ENCODE measurements at places on chromosomes 12 and 14. TPM values are rescaled to one million over a fixed set of nuclear protein-coding genes. Genes with fewer than 3 reads are reported as not detected.

GRCh38 chr12:6218347-6218925 lies 18.2 kb downstream of the CD9 start:
- H3K4me1 ChIP-seq: peaks cover 28% of the 10 kb centered on the region
- no peak overlapping the region for H3K27ac ChIP-seq
- no peaks in the 10 kb centered on the region for H3K27me3 ChIP-seq
- DNase-seq: no peak
- H3K4me3 ChIP-seq: no peak overlapping the region
- H3K36me3 ChIP-seq: no peaks in the 10 kb centered on the region

DNA sequence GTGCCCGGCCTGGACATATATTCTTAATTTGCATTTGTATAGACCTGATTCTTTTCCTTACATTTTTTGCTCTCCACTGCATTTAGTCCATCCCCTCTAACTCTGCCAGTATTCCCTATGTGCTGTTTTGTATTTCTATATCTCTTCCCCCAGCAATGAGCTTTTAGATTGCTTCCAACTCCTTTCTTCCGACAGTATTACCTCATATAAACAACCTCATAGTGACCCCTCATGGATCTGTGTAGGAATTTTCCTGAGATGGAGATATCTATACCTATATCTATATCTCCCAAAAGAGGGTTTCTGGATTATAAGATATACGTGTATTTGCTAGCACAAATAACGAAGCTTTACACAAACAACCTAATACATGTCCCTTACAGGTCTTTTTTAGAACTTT lies 161.9 kb downstream of the CRADD start:
- no peaks in the 10 kb centered on the region for H3K27me3 ChIP-seq
- no peak overlapping the region for H3K27ac ChIP-seq
- H3K4me3 ChIP-seq: no peak overlapping the region
- H3K4me1 ChIP-seq: no peaks in the 10 kb centered on the region
- DNase-seq: no peak

DNA sequence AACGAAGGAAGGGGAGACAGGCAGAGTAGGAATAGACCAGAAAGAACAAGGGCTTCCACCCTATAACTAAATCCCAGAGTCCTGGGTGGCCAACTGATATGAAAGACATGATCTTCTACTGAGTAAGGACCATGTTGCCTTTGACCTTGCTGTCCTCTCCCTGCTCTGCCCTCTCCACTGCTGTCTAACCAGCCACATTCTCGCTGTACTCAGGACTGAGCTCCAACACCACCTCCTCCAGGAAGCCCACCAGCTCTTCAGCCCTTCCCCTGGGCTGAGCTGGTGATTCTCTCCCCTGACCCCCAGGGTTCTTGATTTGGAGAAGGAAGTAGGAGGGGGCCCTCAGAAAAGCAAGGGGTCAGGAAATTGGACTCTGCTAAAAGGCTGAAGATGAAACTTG lies 159.2 kb downstream of the DICER1 start:
- DNase-seq: no peak
- peaks cover 41% of the 10 kb centered on the region for H3K27me3 ChIP-seq
- H3K4me3 ChIP-seq: no peak overlapping the region
- H3K27ac ChIP-seq: no peak overlapping the region
- H3K4me1 ChIP-seq: no peaks in the 10 kb centered on the region

DNA sequence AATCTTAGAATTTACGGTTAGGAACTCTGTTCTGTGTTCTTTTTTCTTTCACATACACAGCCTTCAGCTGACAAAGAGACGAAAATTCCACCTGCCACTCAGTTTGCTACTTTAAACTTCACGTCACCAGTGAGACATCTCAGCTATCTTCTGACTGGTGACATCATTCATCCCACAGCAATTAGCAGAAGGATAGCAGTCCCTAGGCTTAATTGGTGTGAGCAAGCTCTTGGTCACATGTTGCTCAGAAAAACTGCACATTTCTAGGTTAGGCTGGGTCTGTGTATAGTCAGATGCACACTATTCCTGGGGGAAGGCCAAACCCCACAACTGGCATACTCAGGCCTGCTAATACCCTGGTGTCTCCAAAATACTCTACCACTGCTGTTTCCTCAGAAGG lies 23.9 kb downstream of the SLC7A7 start:
- no peak overlapping the region for H3K27ac ChIP-seq
- H3K27me3 ChIP-seq: peaks cover 4% of the 10 kb centered on the region

DNA sequence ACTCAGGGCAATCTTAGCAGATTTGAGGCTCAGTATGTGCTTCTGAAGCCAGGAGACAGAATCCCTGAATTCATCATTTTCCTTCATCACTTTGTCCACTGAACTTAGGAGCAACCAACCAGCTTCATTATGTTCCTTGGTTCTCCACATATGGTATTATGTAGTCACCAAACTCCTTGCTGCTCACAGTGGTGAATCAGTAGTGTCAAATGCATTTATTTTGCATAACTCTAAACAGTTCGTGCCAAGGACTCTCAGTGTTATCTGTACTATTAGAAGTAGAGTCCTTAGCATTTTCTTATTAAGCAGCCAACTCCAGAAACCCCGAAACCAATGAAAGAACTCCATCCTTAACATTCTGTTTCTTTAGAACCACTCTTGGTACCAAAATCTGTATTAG lies 466.9 kb upstream of the RGS6 start:
- peaks cover 38% of the 10 kb centered on the region for H3K36me3 ChIP-seq
- peaks cover 3% of the 10 kb centered on the region for H3K4me1 ChIP-seq
- H3K27me3 ChIP-seq: no peaks in the 10 kb centered on the region

DNA sequence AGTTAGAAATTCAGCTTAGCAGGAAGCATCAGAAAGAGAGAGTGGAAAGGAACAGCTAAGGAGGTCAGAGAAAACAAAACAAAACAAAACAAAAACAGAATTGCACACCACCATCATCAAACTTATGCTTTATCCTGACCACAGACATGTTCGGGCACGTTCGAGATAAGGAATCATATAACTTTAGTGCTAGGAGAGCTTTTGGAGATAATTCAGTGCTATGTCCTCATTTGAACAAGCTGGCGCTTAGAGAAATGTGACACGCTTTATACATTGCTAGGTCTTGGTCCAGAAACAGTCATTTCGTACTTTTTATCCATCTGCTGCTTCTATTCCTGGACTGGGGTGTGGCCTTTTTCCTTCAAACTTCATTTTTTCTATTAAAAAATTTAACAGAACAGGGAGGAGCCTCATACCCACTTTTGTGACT lies 213.1 kb downstream of the PTPRO start:
- no peak for DNase-seq
- H3K27ac ChIP-seq: no peak overlapping the region
- H3K4me3 ChIP-seq: no peak overlapping the region
- H3K4me1 ChIP-seq: peaks cover 12% of the 10 kb centered on the region
- H3K27me3 ChIP-seq: no peaks in the 10 kb centered on the region
- H3K36me3 ChIP-seq: peaks cover under 1% of the 10 kb centered on the region

DNA sequence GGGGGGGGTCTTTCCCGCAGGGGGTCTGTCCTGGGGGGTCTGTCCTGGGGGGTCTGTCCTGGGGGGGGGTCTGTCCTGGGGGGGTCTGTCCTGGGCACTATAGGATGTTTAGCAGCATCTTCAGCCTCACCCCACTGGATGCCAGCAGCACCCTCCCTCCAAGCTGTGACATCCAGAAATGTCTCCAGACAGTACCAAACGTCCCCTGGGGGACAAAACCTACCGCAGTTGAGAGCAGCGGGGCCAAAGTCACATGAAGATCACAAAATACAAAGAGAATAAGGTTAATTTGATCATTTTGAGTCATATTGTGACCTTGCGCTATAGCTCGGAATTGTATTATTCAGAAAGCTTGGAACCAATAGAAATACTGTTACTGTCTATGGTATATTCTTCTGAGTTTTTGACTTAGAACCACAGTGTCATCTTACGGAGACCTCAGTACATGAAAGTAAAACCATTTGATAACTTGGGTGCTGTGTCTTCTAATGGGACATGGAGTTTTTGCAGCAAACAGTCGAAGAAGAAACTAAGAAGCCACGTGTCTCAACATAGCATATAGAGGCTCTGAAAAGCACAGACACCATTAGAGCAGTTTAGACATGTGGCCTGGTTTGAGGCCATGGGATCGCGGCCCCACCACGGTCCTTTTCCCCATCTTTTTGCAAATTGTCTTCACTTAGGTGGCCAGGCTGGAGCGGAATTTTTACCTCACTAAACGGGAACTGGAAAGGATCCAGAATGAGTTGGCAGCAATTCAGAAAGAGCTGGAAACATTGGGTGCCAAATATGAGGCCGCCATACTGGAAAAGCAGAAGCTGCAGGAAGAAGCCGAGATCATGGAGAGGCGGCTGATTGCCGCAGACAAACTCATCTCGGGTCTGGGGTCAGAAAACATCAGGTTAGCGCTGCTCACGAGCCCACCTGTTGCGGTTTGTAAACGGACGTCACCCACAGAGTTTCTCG lies 59.9 kb downstream of the CCDC92 start:
- no peaks in the 10 kb centered on the region for H3K36me3 ChIP-seq
- no peak overlapping the region for H3K4me3 ChIP-seq
- peak; percentile 19 for DNase-seq
- peaks cover 10% of the 10 kb centered on the region for H3K4me1 ChIP-seq
- no peaks in the 10 kb centered on the region for H3K27me3 ChIP-seq
- no peak overlapping the region for H3K27ac ChIP-seq

DNA sequence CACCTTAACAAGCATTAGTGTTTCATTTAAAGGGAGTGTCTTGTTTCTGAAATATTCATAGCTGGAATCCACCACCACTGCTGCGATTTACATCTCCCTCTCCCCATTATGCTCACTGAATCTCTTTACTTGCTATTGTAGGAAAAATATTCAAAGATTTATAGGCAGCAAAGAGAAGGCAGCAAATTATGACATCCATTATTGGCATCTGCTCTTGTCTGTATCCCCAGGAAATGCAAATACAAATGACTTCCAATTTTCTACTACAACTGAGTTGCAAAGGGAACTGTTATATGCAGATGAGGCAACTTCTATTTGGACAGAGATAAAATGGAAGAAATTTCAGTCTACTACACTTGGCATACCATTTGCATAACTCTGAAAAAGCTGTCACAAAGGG lies 88.4 kb upstream of the PRKD1 start:
- H3K4me1 ChIP-seq: no peaks in the 10 kb centered on the region
- DNase-seq: no peak
- H3K27ac ChIP-seq: no peak overlapping the region
- H3K36me3 ChIP-seq: no peaks in the 10 kb centered on the region

DNA sequence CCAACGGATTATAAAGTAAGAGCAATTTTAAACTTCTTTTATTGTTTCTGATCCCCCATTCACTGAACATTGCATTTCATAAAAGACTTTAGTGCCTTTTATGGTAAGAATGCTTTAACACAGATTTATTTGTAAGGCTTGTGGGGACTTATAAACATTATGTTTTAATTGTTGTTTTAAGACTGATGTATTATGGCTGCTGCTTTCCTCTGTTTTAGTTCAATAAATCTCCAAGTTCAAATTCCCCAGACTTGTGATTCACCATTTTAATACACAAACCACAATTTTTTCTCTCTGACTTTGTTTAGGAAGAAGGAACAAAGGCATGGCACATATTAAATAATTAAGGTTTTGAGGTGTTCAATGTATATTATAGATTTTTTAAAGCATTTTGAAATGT lies 753.3 kb downstream of the SLC6A15 start:
- DNase-seq: no peak
- no peaks in the 10 kb centered on the region for H3K27me3 ChIP-seq
- no peaks in the 10 kb centered on the region for H3K4me1 ChIP-seq
- no peak overlapping the region for H3K4me3 ChIP-seq
- H3K27ac ChIP-seq: no peak overlapping the region

- no peak overlapping the region for H3K4me3 ChIP-seq
- H3K27ac ChIP-seq: no peak overlapping the region
- no peaks in the 10 kb centered on the region for H3K27me3 ChIP-seq
Measured at GRCh38 chr14:68577802-68578541, 214.9 kb downstream of the ZFP36L1 start.

- H3K4me3 ChIP-seq: no peak overlapping the region
- peaks cover 34% of the 10 kb centered on the region for H3K27me3 ChIP-seq
- no peak overlapping the region for H3K27ac ChIP-seq
- DNase-seq: no peak
- H3K36me3 ChIP-seq: no peaks in the 10 kb centered on the region
- H3K4me1 ChIP-seq: no peaks in the 10 kb centered on the region
Measured at GRCh38 chr14:25090256-25090655, 40.3 kb upstream of the STXBP6 start.

- H3K4me1 ChIP-seq: peaks cover 14% of the 10 kb centered on the region
- DNase-seq: no peak
Measured at GRCh38 chr12:1920436-1920835, 2.0 kb upstream of the CACNA2D4 start.

DNA sequence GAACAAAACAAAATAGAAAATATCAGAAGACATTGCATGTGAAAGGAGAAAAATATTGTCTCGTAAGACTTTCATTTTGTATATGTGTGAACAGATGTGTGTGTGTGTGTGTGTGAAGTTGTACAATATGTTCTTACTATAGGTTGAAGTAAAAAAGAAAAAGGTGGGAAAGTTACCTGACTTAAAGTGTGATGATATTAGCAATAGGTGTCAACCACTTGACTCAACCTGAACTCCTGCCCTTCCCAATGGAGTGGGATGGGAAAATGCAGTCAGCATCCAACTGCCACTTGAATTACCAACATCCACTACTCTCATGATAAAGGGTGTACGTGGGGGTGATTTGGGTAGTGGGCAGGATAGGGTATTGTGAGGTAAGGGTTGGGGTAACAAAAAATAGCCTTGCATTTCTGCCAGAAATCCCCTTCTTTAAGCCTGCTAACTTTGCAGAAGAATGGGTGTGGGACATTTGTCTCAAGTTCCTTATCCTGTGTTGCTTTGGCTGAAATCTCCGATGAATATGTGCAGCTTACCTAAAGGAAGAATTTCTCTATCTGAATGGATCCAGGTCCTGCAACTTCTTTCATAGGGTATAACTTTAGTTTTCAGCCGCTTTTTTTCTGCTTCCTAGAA lies 181.6 kb downstream of the CHST11 start:
- H3K4me3 ChIP-seq: no peak overlapping the region
- peak overlapping the region; percentile 0 for H3K27ac ChIP-seq
- H3K36me3 ChIP-seq: peaks cover 29% of the 10 kb centered on the region
- H3K4me1 ChIP-seq: peaks cover 25% of the 10 kb centered on the region
- no peak for DNase-seq
- H3K27me3 ChIP-seq: no peaks in the 10 kb centered on the region

DNA sequence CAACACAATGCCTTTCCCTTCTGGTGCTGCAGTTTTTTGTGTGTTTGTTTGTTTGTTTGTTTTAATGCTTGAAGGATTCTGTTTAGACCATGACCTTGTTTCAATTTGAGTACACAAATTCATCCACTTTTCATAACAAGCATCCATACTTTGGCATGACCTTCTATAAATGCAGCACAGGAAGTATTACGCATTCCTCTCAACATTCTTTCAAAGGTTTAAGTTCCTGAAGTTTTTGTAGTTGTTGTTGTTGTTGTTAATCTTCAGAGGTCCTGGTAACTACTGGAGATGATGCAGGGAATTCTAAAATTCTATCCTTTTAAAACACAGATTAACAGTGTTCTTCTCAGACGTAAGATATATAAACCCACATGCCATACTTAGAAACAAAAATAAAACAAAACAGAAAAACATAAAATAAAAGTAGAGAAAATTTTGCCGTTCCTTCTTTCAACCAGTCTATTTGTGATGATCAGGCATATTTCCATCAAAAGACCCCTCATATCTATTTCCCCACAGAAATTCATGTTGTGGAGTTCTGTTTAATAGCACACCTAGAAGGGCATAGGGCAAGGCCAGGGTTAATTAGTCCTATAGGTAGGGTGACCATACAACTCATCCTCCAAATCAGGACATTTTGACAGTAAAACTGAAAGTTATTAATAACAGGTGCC lies 529.9 kb downstream of the NOVA1 start:
- H3K36me3 ChIP-seq: no peaks in the 10 kb centered on the region
- H3K27ac ChIP-seq: no peak overlapping the region
- H3K4me3 ChIP-seq: no peak overlapping the region
- no peaks in the 10 kb centered on the region for H3K4me1 ChIP-seq

Gene ANO4
- not detected for total RNA-seq

Gene GLIPR1L2
- total RNA-seq: not detected

Gene RSRC2
- 93.0 TPM for total RNA-seq

Gene INHBC
- total RNA-seq: not detected

Gene KCNMB4
- total RNA-seq: 1.0 TPM

Gene CMA1
- 0.25 TPM for total RNA-seq
